Hepatocyte (in vitro differentiated cells): ENCODE measurements at places on chromosomes 7 and 10. TPM values are rescaled to one million over a fixed set of nuclear protein-coding genes. Genes with fewer than 3 reads are reported as not detected.

DNA sequence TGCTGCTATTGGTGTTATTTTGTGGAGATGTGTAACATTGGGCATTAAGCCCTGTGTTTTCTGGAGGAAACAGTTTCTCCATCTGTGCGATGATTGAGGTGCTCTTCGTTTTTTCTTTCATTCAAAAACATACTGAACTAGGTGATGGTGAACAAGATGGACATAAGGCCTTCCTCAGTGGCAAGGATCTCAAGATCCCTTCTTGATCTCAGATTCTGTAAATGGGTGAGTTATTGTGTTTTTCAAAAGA, 759 bp upstream of the ELAPOR2 start:
- H3K27me3 ChIP-seq, result peaks cover 7% of the 10 kb centered on the region
- no peaks in the 10 kb centered on the region for H3K4me1 ChIP-seq
- H3K27ac ChIP-seq, result no peak overlapping the region
- H3K4me3 ChIP-seq, result no peak overlapping the region

Gene CALHM3
- not detected in 2 replicates for total RNA-seq

- no peak overlapping the region for H3K4me3 ChIP-seq
- H3K4me1 ChIP-seq, result no peaks in the 10 kb centered on the region
- no peak overlapping the region for H3K27ac ChIP-seq
Observed at GRCh38 chr10:86290933-86291615, 75.5 kb downstream of the GRID1 start.

DNA sequence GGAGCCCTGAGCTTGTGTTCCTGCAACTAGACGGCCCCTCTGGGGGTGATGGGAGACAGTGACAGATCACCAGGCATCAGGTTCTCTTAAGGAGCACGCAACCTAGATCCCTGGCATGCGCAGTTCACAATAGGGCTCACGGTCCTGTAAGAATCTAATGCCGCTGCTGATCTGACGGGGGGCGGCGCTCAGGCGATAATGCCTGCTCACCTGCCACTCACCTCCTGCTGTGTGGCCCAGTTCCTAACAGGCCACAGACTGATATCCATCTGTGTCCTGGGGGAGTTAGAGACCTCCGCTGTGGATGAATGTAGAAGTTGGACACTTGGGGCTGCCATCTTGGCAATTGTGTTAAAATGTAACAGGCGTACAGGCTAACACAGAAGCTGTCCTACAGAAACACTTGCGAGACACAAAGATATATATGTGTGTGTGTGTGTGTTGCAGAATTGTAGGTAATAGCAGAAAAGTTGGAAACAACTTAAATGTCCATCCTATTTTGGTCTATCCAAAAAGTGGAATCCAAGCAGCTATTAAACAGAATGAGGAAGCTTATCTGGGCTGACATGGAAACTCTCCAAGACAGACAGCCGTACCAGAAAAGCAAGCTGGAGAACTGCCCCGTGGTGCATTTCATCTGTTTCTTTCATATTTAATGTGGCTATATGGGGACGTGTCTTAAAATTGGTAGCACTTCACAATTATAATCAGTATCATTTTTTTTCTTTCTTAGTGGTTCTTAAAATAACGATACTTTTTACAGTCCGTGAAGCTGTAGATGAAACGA, 82.8 kb downstream of the MKI67 start:
- no peak for DNase-seq
- no peak overlapping the region for H3K4me3 ChIP-seq
- no peak overlapping the region for H3K27ac ChIP-seq
- H3K4me1 ChIP-seq, result peaks cover 8% of the 10 kb centered on the region

Gene HABP2
- total RNA-seq, result 102 and 109 TPM in 2 replicates

GRCh38 chr7:19144661-19145433, at the start of gene FERD3L:
TSS of gene FERD3L (minus strand) at chr7:19145421. CDS start at chr7:19145362, 59 bp downstream.
- no peak within 1 kb of the TSS for H3K4me3 ChIP-seq
- H3K4me1 ChIP-seq, result no peaks in the 10 kb centered on the region
- no peak within 1 kb of the TSS for H3K27ac ChIP-seq
- DNase-seq, result no peak
- H3K36me3 ChIP-seq, result no peaks in the 10 kb centered on the region

Gene SH2B2
- total RNA-seq, result 3.2 and 3.8 TPM in 2 replicates

DNA sequence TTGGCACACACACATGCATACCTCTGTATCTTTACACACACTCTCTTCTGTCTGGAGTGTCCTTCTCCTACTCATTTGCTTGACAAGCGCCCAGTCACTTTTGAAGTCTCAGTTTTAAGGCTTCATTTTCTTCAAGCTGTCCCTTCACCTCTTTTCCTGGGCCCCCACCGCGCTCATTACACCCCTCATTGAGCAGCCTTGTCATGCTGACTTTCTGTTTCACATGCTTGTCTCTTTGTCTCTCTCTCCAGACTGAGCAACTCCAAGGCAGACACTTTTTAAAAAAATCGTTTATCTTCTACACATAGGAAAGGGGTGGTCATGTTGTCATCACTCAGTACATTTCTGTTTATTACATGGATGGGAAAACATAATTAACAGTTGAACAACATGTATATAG, 225.2 kb upstream of the FZD1 start:
- H3K36me3 ChIP-seq, result no peaks in the 10 kb centered on the region
- H3K27me3 ChIP-seq, result no peaks in the 10 kb centered on the region
- no peaks in the 10 kb centered on the region for H3K4me1 ChIP-seq
- DNase-seq, result no peak
- H3K4me3 ChIP-seq, result no peak overlapping the region
- H3K27ac ChIP-seq, result no peak overlapping the region

- H3K27me3 ChIP-seq, result no peaks in the 10 kb centered on the region
- no peak overlapping the region for H3K4me3 ChIP-seq
- no peaks in the 10 kb centered on the region for H3K36me3 ChIP-seq
- no peak overlapping the region for H3K27ac ChIP-seq
- H3K4me1 ChIP-seq, result peaks cover 6% of the 10 kb centered on the region
- DNase-seq, result no peak
Observed at GRCh38 chr7:125149151-125149550, 219.5 kb upstream of the POT1 start.

Gene PILRA
- total RNA-seq, result 0.24 and 2.2 TPM in 2 replicates

GRCh38 chr10:14353291-14353913, 22.7 kb upstream of the FRMD4A start:
- no peaks in the 10 kb centered on the region for H3K4me1 ChIP-seq
- no peak overlapping the region for H3K27ac ChIP-seq
- H3K27me3 ChIP-seq, result no peaks in the 10 kb centered on the region
- H3K4me3 ChIP-seq, result no peak overlapping the region
- DNase-seq, result no peak
- H3K36me3 ChIP-seq, result no peaks in the 10 kb centered on the region

Gene PPP1R3C
- 45.0 and 65.7 TPM in 2 replicates for total RNA-seq

Gene ACTR1A
- 84.1 and 90.7 TPM in 2 replicates for total RNA-seq

- H3K36me3 ChIP-seq, result no peaks in the 10 kb centered on the region
- H3K27me3 ChIP-seq, result no peaks in the 10 kb centered on the region
- no peak overlapping the region for H3K4me3 ChIP-seq
- DNase-seq, result no peak
- no peaks in the 10 kb centered on the region for H3K4me1 ChIP-seq
Observed at GRCh38 chr10:59587083-59587755, 122.4 kb downstream of the SLC16A9 start.

DNA sequence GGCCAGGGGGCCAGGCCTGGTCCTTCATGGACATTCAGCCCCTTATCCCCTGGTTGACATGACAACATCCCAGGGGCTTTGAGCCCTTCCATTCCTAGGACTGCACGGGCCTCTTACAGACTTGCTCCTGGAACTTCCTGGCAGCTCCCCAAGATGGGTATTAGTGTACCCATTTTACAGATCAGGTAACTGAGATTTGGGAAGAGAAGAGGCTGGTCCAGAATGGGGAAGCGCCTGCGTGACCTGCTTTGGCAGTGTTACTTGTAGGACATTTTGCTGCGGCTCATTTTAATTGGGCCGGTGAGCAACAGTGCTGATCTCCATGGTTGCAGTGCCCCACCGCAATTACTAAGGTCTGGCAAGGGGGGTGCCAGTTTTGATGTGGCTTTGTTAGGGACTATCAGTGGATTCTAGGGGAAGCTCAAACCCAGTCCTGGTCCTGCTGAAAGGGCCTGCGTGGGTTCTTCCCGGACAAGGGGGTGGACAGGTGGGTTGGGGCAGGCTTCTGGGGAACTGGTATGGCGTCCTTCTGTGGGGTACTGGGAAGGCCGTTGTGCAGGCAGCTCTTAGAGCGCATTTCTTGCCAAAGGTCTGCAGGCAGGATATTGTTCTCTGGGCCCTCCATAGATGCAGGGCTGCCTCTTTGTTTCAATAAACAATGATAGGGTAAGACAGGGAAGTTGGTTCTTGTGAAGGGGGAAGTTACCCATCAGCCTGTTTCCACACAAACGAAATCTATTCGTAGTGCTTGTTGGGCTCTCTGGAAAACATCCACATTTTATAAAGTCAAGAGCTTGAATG, 137.6 kb downstream of the RGS10 start:
- no peaks in the 10 kb centered on the region for H3K27me3 ChIP-seq
- no peak overlapping the region for H3K4me3 ChIP-seq
- no peak for DNase-seq

DNA sequence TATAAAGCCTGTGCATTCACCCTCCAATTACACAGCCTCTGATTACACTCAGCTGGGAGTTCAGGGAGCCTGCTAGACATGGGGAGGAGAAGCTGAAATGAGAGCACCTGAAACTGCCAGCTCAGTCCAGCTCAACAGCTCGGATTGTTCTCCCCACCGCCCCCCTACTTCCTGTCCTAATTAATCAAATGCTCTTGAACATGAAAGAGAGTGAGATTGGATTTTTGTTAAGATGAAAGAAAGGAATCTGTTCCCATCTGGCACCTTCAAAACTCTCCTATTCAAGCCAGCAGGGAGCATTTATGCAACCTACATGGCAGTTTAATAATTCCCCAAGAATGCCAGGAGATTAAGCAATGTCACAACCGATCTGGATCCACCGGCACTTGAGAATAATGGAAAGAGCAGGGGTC, 98.0 kb downstream of the NPSR1 start:
- no peaks in the 10 kb centered on the region for H3K27me3 ChIP-seq

DNA sequence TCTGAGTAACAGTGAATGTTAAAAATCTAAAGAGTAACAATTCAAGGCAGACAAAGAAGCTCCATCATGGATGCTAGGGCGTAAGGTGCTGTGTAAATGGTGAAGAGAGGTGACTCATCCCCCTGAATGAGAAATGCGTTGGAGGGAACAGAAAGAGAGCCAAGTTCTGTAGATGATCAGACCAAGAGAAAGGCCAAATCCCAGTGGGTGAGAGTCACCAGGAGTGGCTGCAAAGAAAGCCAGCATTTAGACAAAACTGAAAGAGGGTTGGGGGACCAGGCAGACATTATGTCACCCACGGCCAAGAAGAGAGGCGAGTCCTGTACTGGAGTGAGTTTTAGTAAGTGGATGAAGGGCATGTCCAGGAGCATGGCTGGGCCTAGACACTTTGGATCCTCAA, 153.1 kb downstream of the TRIL start:
- H3K27me3 ChIP-seq, result no peaks in the 10 kb centered on the region
- DNase-seq, result no peak
- no peak overlapping the region for H3K4me3 ChIP-seq
- no peaks in the 10 kb centered on the region for H3K36me3 ChIP-seq
- H3K4me1 ChIP-seq, result no peaks in the 10 kb centered on the region

GRCh38 chr10:66834802-66835201, 91.0 kb upstream of the LRRTM3 start:
- no peaks in the 10 kb centered on the region for H3K27me3 ChIP-seq
- H3K4me1 ChIP-seq, result no peaks in the 10 kb centered on the region
- peak; percentile 6 for DNase-seq
- H3K4me3 ChIP-seq, result no peak overlapping the region

- H3K36me3 ChIP-seq, result no peaks in the 10 kb centered on the region
- H3K27ac ChIP-seq, result no peak overlapping the region
- peaks cover 10% of the 10 kb centered on the region for H3K27me3 ChIP-seq
- DNase-seq, result no peak
Observed at GRCh38 chr10:81848931-81849330, 26.1 kb upstream of the NRG3 start.

GRCh38 chr10:10320956-10321355, 696.7 kb upstream of the CELF2 start:
- no peak overlapping the region for H3K4me3 ChIP-seq
- no peaks in the 10 kb centered on the region for H3K4me1 ChIP-seq
- H3K36me3 ChIP-seq, result no peaks in the 10 kb centered on the region
- DNase-seq, result no peak
- no peak overlapping the region for H3K27ac ChIP-seq
- H3K27me3 ChIP-seq, result no peaks in the 10 kb centered on the region

Gene ASNS
- 69.7 and 75.5 TPM in 2 replicates for total RNA-seq

GRCh38 chr10:74824900-74825370, 1.5 kb upstream of the KAT6B start:
- peak; percentile 48 for DNase-seq
- peaks cover 36% of the 10 kb centered on the region for H3K4me1 ChIP-seq
- H3K4me3 ChIP-seq, result peak overlapping the region; percentile 86
- no peaks in the 10 kb centered on the region for H3K36me3 ChIP-seq

Gene IFIT1B
- total RNA-seq, result not detected in 2 replicates

DNA sequence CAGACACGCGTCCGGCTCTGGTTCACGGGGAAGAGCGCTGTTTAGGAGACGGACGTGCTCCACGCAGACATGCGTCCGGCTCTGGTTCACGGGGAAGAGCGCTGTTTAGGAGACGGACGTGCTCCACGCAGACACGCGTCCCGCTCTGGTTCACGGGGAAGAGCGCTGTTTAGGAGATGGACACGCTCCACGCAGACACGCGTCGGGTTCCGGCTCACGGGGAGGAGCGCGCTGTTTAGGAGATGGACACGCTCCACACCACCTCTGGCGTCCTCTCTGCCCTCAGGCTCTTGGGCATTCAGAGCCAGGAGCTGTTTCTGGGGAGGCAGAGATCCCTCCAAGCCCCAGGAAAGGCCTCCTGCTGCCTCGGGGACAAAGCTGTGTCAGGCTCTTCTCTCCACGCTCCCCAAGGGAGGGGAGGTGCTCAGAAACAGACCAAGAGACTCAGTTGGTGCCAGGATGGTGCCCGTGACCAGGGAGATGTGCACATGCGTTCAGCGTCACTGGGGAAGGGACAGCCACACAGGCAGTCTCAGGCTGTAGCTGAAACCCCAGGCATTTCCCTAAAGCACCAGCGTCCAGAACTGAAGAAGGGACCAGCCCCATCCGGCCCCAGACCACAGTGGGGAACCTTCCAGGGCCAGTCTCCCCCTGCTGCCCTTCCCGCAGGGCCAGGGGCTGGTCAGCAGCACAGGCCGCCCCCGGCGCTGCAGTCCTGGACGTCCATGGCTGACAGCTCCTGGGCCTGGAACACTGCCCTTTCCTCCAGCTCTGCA, 175.6 kb downstream of the ELFN1 start:
- H3K27ac ChIP-seq, result no peak overlapping the region
- H3K4me1 ChIP-seq, result peaks cover 16% of the 10 kb centered on the region
- no peaks in the 10 kb centered on the region for H3K27me3 ChIP-seq
- no peak for DNase-seq
- no peak overlapping the region for H3K4me3 ChIP-seq
- H3K36me3 ChIP-seq, result no peaks in the 10 kb centered on the region

- DNase-seq, result peak; percentile 55
- no peak overlapping the region for H3K4me3 ChIP-seq
- no peaks in the 10 kb centered on the region for H3K27me3 ChIP-seq
- peaks cover 27% of the 10 kb centered on the region for H3K4me1 ChIP-seq
Observed at GRCh38 chr7:6012355-6013104, 3.5 kb downstream of the AIMP2 start.

- DNase-seq, result peak; percentile 71
- H3K4me1 ChIP-seq, result no peaks in the 10 kb centered on the region
- H3K4me3 ChIP-seq, result no peak overlapping the region
- no peaks in the 10 kb centered on the region for H3K36me3 ChIP-seq
- no peak overlapping the region for H3K27ac ChIP-seq
Observed at GRCh38 chr10:70903262-70903921, 15.0 kb upstream of the PCBD1 start.

GRCh38 chr7:79984210-79984609, 150.4 kb upstream of the GNAI1 start:
- H3K27me3 ChIP-seq, result no peaks in the 10 kb centered on the region
- H3K27ac ChIP-seq, result no peak overlapping the region
- H3K4me1 ChIP-seq, result peaks cover 6% of the 10 kb centered on the region
- H3K36me3 ChIP-seq, result no peaks in the 10 kb centered on the region
- no peak for DNase-seq
